ENCODE measurements at places on chromosomes 16 and 17.
A peak's percentile ranks its signal among the peaks of the same experiment; 100 is the strongest.

- DNase-seq = no peak
These were observed 5.9 kb downstream of the PAM16 start for GRCh38 chr16:4344983-4345835.

DNA sequence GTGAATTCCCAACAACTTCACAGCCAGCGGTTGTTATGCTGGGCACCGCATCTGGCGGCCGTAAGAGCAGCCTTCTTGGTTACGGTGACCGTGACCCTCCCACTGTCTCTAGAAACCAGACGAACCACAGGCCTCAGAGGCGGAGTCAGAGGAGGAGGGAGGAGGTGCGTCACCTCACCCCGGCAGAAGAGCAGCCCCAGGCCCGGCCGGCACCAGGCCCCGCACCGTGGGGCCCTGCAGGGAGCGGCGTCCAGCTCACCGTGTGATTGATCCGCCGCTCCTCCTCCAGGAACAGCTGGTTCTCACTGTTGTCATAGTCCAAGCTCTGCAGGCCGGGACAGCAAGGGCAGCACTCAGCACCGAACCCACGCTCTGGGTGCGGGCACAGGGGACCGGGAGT lies 13.7 kb downstream of the CLCN7 start:
- no peak for DNase-seq

GRCh38 chr17:62641153-62641552 lies 13.7 kb downstream of the MRC2 start:
- DNase-seq = no peak

DNA sequence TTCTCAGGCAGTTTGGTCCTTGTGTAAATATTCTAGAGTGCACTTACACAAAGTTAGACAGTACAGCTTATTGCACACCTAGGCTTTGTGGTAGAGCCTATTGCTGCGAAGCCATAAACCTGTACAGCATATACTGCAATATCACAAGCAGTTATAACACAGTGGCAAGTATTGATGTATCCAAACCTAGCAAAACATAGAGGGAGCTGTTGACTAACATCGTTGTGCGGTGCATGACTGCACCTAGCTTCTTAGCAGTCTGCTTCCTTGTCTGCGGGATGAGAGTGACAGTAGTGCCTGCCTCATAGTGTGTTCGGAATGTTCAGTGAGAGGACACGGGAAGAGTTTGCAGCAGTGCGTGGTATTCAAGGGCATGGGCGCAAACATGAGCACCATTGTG lies 78.9 kb downstream of the MPRIP start:
- no peak for DNase-seq

GRCh38 chr17:8322061-8322460 lies 12.0 kb downstream of the ARHGEF15 start:
- DNase-seq = no peak

DNA sequence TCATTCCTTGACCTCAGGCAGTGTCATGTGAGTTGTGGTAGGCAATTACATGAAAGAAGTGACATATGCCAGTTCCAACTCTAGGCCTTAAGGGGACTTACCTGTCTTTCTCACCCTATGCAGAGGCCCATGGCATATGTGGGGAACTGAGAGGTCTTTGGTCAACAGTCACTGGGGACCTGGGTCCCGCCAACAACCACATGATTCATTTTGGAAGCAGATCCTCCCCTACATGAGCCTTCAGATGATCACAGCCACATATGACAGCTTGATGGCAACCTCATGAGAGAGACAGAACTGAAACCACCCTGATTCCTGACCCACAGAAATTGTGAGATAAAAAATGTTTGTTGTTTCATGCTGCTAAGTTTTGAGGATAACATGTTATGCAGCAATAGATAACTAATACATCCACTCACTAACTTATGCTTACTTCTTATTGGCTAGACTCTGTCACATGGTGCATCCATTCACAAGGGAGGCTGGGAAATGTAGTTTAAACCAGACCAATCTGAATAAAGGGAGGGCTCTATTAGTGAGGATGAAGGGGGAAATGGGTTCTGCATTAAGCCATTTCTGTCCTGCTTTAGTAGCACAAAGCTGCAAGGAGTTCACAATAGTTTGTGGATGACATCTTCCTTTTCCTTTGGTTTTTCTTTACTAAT lies 298.2 kb downstream of the HAPSTR1 start:
- no peak for DNase-seq

GRCh38 chr17:50833510-50834428 lies 1.6 kb upstream of the WFIKKN2 start:
- no peak for DNase-seq

DNA sequence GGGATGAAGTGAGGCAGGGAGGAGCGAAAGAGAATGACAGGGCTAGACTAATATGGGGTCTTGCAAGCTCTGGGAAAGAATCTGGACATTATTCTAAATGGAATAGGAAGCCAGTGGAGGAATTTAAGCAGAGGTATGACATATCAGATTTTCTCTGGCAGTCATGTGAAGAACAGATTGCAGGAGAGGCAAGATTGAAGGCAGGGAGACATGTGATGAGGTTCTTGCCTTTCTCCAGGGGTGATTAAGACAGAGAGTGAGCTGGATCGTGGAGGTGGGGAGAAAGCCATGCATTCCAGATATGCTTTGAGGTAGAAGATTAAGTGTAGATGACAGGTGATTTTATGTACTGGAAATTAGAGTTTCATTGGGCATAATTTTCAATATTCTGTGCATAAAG lies 4.3 kb upstream of the THAP11 start:
- DNase-seq = no peak

GRCh38 chr16:57770361-57770760 lies 31.9 kb downstream of the KIFC3 start:
- DNase-seq = no peak

DNA sequence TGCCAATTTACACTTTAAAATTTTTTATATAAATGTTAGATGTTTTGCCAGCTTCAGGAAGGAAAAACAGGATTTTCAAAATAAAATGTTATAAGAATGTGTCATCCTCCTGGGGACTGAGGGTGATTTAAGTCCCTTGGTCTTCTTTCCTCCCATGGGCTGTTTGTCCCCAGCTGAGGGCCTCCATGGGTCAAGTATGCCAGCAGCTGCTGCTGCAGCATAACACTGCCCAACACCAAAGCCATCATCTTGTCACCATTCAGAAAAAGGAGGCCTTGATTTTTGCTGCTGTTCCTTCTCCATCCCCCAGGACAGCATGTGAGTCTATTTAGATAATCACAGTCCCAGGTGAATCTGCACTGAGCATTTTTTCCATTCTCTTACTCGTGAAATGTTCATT lies 188.5 kb downstream of the LGALS9B start:
- DNase-seq = no peak

- DNase-seq = no peak
These were observed 23.4 kb downstream of the SMURF2 start for GRCh38 chr17:64638552-64639203.

DNA sequence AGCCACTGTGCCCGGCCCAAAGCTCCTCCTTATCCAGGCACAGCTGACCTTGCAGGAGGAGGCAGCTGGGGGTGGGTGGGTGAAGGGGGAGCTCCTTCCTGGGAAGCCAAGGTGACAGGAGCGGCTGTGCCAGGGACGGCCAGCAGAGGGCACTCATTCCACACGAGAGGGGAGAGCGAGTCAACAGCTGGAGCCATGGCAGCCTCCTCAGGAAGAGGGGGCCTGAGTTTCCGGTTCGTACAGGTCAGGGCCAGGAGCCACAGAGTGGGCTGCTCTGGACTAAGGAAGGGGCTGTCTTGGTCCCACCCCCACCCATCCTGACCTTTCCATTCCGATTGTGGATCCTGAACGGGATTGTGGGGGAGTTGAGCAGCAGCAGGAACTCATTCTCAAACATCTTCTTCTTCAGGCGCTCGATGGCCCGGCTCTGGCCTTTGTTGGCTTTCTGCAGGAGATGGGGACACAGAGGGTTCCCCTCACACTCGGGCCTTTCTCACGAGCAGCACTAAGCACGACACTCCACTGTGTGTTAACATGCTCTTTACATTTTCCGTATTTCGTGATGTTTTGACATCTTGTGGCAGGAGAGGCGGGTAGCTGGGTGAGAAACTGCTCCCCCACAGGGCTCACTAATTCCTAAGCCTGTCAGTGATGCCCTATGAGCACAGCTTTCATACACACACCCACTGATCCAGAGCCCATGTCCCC lies 61.6 kb downstream of the TIMM22 start:
- DNase-seq = peak; percentile 31

- peak; percentile 43 for DNase-seq
These were observed 11.3 kb upstream of the RPL13 start for GRCh38 chr16:89549007-89549700.

DNA sequence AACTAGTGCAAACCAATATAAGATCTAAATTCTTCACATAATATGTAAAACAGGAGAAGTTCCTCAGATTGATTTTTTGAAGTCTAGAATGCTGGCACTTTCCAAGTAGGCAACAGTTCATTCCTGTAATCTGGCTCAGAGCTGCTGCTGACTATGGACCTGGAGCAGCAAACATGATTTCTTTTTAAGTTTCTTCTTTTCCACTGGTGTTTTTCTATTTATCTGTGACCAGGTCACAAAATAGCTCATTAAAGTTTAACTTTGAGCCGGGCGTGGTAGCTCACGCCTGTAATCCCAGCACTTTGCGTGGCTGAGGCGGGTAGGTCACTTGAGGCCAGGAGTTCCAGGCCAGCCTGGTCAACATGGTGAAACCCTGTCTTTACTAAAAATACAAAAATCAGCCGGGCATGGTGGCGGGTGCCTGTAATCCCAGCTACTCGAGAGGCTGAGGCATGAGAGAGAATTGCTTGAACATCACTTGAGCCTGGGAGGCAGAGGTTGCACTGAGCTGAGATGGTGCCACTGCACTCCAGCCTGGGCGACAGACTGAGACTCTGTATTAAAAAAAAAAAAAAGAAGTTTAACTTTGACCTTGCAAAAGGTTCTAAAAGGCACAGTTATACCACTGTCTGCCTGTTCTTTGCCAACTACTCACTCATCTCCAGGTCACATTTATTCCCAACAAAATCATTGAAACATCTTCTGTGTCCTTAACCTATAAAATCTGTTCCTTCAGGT lies 29.4 kb upstream of the SLC13A2 start:
- DNase-seq = no peak

GRCh38 chr17:34596920-34597319 lies 17.5 kb downstream of the TMEM132E start:
- no peak for DNase-seq

DNA sequence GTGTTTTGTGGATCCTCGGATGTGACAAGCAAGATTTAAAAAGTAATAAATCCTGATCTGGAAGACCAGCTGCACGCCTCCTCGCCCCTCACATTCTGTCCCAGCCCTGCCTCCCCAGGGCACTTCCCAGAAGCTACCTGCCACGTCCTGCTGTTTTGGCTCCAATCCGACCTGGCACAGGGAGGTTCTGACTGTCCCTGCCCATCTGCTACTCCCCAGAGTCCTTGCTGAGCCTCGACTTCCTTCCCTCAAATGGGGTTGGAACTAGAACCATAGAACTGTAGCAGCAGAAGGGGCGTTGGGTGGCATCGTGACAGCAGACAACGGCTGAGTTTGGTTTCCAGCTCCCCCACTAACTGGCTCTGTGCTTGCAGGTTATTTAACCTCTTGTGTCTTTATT lies 71.7 kb downstream of the RPH3AL start:
- no peak for DNase-seq

GRCh38 chr17:57424273-57424672 lies 167.9 kb downstream of the MSI2 start:
- DNase-seq = no peak

DNA sequence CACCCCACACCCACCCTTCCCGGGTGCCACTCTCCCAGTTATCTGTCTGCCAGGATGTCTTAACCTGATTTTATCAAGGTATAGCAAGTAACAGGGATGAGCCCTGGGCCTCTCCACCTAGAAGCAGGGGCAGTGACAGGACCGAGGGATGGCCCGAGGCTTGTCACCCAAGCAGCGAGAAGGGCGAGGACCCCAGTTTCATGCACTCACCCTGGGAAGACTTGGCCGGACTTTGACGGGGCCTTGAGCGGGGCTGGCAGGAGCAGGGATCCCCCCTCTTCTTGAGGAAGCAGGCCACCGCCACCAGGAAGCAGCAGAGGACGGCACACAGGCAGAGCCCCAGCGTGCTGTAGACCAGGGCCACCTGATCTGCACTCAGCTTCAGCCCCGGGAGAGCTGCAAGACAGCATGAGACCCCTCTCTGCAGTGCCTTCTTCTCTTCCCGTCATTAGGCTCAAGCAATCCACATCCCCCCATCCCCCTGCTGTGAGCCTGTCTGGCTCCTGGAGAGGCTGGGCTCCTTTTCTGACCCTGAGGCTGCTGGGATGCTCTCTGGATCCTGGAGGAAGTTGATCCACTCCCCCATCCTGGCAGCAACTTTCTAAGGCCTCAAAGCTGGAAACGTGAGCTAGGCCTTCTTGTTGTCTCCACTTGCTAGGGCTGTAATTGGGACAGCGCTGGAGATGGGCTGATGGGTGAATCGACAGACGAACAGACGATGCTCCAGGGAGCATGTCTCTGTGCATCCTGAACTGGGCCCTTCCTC lies 31.6 kb downstream of the TNFRSF13B start:
- DNase-seq = no peak

DNA sequence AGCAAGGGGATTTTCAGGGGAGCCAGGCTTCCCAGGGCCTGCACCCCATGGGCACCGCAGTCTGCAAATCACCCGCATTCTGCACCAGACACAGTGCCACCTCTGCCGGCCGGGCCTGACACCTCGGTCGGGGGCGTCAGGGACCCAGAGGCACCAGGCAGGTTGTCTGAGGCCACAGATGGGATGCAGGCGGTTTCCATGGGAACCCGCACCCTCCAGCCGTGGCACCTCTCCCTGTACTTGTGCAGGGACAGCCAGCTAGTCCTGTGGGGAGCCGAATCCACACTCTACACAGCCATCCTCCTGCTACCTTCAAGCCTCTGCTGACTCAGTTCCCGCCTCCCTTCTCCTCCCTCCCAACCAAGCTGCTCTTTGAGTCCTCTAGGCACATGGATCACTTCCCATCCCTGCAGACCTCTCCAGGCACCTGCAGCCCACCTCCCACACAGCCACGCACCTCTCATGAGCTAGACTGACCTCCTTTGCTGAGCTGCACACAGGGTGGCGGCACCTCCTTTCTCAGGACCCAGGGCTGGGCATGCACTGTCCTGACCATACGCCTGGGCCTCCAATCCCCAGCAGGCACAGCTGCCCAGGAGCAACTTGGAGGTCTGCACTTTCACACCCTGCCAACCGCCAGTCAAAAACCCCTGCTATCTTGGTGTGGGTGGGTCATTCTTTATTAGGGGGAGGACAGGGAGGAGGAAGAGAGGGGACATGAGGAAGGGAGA lies 119.5 kb downstream of the C16orf78 start:
- DNase-seq = no peak

- DNase-seq = no peak
These were observed 47.1 kb downstream of the NUP93 start for GRCh38 chr16:56777001-56777400.

- no peak for DNase-seq
These were observed 119.8 kb upstream of the CDH13 start for GRCh38 chr16:82506692-82507670.

DNA sequence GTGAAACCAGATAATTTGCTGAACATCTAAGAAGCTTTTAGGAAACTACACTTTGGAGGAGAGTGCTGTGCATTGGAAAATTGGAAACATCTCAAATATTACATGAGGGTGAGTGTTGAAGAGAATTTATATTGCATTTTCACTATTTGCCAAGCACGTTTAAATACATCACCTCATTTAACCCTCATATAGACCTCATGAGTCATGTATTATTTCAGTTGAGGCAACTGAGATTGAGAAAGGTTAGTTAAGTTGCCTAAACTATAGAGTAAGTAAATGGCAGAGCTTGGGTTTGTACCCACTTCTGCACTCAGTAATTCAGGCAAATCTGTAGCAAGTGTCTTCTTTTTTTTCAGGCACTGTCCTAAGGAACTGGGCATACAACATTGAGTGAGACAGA lies 3.7 kb upstream of the NLK start:
- DNase-seq = no peak

- no peak for DNase-seq
These were observed 661 bp downstream of the LYRM9 start for GRCh38 chr17:27892542-27892865.

- no peak for DNase-seq
These were observed 26.3 kb upstream of the ATP2A3 start for GRCh38 chr17:3990386-3991127.

Measured in CD4-positive, alpha-beta T cell treated with Interleukin-4 for 1 hour (primary cell).